ENCODE measurements at places on chromosomes 13 and 19. TPM values are rescaled to one million over a fixed set of nuclear protein-coding genes. Genes with fewer than 3 reads are reported as not detected.

CEACAM4 gene
- total RNA-seq = 0.52 TPM

KLF1 gene
- total RNA-seq = not detected

SYCN gene
- not detected for total RNA-seq

CERS1 gene
- 0.42 TPM for total RNA-seq

PINLYP gene
- total RNA-seq = 1.4 TPM

All from left ventricle myocardium superior (tissue), 1 donor.